ENCODE measurements at places on chromosomes 7 and 10.

- DNase-seq, result no peak
These were observed 174.8 kb downstream of the PTEN start for GRCh38 chr10:88038268-88038667.

GRCh38 chr10:59373071-59373470 lies 10.7 kb upstream of the FAM13C start:
- DNase-seq, result no peak

- DNase-seq, result no peak
These were observed at the start of gene CUZD1 for GRCh38 chr10:122845783-122846332. Gene CUZD1 (minus strand): TSS chr10:122845857. CDS start chr10:122845843, 14 bp downstream.

- DNase-seq, result no peak
These were observed 45.8 kb downstream of the DGKI start for GRCh38 chr7:137801003-137801402.

GRCh38 chr10:109529258-109529657 lies 394.1 kb downstream of the XPNPEP1 start:
- DNase-seq, result no peak

DNA sequence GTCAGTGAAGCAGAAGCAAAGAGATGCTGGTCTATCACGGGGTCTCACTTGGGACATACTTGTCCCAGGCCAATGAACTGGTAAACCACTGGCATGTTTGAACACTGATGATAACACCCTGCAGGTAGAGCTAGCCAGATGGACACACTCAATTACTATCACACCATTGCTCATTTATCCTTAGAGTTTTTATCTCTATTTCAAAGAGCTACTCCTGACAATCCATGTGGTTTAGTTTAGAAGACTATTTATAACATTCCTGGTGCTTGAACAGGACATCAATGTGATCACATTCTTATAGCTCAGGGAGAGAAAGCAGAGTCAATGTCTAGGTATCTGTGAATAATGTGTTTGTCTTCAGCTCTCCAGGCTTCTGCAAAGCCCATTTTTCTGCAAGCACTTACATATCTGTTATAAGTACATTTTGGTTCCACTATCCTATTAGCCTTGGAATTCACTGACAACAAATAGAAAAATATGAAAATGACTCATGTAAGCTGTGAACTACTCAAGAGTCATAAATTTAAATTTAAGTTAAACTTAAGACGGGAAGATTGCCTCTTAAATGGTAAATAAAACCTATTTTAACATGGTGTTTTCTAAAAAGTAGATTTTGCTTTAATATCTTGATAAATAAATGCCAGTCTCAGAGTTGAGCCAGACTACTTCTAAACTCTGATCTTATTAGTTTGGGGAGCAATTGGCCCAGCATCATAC lies 106.7 kb upstream of the MBL2 start:
- DNase-seq, result no peak

DNA sequence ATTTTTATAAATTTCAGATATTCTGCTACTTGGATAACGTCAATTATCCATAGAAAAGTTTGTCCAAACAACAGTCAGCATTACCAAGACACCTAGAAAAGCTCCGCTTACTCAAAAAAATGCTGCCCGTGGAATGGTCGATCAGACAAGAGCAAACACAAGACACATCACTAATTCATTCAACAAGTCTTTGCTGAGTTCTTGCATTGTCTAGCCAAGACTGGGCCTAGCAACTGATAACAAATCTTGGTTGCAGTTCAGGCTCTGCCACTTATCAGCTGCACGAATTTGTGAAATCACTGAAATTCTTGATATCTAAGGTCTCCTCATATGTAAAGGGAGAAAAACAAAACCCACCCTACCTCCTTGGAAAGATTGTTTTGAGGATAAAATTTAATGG lies 168.3 kb downstream of the AKR1D1 start:
- DNase-seq, result no peak

- DNase-seq, result no peak
These were observed 748.7 kb downstream of the AUTS2 start for GRCh38 chr7:70346844-70347462.

DNA sequence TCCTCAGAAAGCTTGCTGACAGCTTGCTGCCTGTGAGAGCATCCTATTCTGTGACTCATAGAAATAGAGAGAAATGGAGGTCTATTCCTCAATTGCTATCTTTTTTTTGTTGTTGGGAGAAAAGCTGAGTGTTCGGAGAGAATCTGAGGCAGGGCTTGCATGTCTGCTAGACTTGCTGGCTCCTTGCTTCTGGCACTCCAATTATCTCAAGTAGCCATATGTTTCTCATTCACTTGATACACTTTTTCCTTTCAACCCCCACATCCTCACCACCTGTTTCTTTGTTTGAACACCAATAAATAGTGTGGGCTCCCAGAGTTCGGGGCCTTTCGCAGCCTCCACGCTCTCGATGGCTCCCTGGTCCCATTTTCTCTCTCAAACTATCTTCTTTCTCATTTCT lies 172.2 kb downstream of the SH2D4B start:
- DNase-seq, result no peak

DNA sequence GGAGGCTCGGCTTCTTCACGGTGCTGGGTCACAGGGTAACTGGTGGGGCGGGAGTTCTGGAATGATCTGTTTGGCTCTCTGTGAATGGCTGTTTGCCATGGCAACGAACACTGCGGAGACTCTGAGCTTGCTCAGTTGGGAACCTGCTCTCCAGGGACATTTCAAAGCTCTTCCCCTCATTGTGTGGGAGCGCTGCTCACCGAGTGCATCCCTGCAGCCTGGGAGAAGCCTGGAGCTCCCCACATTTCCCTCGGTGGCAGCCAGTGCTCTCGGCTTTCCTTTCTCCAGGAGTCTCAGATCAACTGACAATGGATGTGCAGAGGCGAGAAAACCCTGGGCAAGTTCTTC lies 57.6 kb upstream of the CACUL1 start:
- peak; percentile 46 for DNase-seq

DNA sequence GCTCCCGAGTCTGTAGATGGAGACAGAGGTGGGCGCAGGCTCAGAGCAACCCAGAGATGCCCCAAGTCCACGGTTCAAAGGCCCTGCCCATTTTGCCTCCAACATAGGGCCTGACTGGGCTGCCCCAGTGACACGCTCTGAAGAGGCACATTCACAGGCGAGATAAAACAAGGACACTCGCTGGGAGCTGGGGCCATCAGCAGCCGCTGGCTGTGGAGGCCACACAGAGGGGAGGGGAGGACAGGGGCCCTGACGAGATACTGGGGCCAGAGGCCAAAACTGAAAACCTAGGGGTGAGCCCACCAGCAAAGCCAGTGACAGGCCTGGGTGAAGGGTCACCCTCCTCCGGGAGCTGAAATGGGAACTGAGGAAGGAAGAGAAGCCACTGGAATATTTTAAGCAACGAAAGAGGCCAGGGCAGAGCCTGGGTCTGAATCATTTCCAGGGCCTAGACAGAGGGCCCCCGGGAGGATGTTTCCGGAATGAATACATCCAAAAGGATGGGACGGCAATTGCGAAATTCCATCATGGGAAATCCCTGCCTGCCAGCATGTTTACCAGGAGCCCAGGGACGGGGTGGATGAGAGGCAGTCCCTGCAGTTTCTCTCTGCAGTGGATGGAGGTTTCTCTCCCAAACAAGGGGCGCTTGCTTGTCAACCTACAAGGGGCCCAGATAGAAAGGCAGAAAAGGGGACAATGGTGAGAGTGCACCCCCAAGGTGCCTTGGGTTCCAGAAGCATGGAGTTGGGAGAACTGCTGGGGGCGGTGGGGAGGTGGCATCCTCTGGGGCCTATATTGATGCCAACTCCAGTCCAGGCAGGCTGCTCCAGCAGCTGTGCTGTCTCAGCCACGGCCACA lies 29.0 kb upstream of the HSPA12A start:
- no peak for DNase-seq

- DNase-seq, result no peak
These were observed 16.0 kb downstream of the NRAP start for GRCh38 chr10:113647812-113648211.

DNA sequence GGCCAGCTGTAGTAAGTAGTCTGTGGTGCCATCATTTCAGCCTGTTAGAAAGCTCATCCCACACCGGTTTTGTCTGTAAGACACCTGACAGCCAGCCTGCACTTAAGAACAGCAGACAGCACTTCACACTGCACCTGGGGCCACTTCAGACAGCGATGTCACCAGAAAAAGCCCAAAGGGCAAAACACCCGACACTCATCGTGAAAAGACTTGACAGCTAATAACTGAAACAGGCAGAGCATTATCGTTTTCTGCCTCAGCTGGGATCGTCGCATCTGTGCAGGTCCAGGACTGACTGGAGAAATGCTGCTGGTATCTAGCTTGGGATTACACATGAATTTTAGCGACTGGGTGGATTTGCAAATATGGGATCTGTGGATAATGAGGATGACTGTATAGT lies 16.8 kb upstream of the LAT2 start:
- no peak for DNase-seq

DNA sequence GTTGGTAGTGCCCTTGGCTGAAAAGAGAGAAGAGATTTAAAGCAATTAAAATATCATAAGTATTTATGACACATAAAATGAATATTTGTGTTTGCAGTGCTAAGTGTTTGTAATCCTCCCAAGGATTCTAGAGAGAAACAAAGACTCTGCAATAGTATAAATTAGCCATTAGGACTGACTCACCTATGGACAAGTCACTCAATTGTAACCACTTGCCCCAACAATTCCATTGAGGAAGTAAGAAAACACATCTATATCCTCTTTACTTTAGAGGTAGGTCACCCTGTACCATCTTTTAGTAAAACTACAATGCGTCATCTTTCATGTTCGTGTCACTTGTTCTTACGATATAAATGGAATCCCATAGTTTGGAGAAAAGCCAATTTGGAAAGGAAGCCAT lies 85.7 kb upstream of the INHBA start:
- no peak for DNase-seq

- no peak for DNase-seq
These were observed 13.8 kb downstream of the MRPL32 start for GRCh38 chr7:42945821-42946626.

GRCh38 chr10:76117949-76118348 lies 686.5 kb downstream of the LRMDA start:
- DNase-seq, result no peak

Measured in frontal cortex (tissue), 4 donors.